ENCODE measurements at places on chromosomes 4 and X.

- no peak for DNase-seq
Measured at GRCh38 chrX:13898603-13899002, 81.7 kb upstream of the GPM6B start.

DNA sequence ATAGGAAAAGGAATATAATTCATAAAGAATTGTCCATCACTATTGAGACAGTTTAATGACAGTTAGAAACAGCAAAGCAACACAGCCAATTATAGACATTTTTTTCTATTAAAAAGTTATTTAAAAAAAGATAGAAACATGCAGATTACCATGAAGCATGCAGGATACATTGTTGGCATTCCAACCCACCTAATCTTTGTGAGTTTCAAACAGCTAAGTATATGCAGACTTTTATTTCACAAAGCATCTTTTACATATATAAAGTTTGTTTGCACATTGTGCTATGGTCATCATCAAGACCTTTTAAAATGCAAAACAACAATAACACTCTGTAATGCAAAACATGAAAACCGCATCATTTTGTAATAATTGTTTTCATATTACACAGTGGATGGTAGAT, 125.9 kb upstream of the ETNPPL start:
- no peak for DNase-seq

GRCh38 chr4:156146571-156146970, 192.9 kb upstream of the CTSO start:
- DNase-seq: no peak

DNA sequence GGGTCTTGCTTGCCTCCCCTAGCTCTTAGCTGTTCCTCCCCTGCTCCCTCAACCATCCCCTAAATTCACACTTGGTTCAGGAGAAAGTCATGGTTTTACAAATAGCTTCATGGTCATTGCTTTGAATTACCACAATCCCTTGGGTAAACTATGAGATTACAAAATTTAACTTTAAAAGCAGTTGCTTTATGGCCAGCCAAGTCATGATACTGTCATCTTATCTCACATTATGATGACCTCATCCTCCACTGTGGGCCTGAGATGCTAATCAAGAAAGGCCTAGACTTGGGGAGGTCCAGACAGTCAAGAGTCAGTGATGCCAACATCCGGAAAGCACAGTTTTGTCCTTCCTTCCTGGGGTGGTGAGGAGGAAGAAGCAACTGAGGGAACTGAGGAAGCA, 10.5 kb upstream of the FGF16 start:
- DNase-seq: no peak

DNA sequence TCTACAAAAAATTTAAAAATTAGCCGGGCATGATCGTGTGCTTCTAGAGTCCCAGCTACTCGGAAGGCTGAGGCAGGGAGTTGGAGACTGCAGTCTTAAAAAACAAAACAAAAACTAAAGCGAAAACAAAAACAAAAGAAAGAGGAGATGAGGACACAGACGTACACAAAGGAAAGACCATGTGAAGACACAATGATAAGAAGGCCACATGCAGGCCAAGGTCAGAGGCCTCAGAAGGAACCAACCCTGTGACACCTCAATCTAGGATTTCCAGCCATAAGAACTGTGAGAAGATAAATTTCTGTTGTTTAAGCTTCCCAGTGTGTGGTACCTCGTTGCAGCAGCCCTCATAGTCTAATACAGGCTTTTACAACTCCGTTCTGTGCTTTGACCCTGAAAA, 177.0 kb upstream of the ATP6AP2 start:
- DNase-seq: no peak

All from stimulated activated CD4-positive, alpha-beta T cell treated with anti-CD3 and anti-CD28 coated beads, Interleukin-1b, Interleukin-23, amount 100 ng/mL, for 1 hour (primary cell).